ENCODE measurements at places on chromosomes 4 and X.

DNA sequence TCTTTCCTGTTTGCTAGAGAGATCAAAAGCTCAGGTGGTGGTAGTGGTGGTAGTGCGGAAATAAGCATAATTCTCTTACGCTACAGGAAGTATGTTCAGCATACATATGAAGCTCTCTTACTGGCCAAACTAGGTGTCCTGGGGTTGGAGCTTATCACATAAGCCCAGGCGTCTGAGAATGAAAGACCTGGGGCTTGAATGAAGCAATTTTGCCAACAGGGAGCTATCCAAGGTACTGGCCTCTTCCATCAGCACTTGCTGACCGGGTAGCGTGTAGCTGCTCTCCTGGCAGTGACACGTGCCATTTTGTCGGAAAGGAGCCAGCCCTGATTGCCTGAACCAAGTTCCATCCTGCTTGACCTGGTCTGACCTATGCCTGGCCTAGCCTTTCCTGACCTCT is 65.9 kb upstream of the HPF1 start:
- no peak for DNase-seq

- no peak for DNase-seq
Measured at GRCh38 chr4:112853662-112854256, 195.7 kb upstream of the ANK2 start.

DNA sequence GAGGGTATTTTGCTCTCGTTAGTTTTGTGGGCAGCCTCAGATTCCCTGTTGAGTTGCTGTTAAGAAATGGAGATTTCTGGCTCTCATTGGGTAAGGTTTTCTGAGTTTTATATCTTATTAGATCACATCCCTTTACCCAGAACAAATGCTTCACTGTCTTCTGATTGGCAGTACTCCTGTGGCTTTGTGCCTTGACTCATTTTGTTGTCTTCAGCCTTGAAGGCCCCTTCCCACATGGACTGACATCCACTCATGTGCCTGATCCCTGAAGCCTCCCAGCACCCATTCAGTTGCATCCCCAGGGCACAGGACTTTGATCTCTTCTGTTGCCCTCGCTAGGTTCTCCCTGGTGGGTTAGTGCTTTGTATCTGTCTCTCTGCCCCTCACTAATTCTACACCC is 10.4 kb downstream of the MED28 start:
- DNase-seq: no peak

- no peak for DNase-seq
Measured at GRCh38 chr4:55028196-55028595, 97.2 kb downstream of the KDR start.

- DNase-seq: no peak
Measured at GRCh38 chrX:99271641-99272040, 1138.4 kb downstream of the PCDH19 start.

DNA sequence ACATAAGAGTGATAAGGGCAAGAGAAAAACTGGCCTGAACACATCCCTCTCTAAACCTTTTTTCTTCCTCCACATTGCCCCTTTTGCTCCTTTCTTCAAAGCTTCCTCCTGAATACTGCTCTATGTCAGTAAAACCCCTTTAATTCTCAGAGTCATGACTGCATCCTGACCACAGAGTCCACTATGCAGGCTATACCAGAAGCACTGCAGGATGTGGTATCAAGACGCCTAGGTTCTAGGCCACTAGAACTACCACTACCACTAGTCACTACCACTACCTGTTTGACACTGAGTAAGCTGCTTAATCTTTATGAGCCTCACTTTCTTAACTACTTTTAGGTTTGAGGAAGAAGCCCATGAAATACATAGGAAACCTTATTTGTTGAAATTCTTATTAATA is 38.7 kb downstream of the ARHGEF9 start:
- no peak for DNase-seq

DNA sequence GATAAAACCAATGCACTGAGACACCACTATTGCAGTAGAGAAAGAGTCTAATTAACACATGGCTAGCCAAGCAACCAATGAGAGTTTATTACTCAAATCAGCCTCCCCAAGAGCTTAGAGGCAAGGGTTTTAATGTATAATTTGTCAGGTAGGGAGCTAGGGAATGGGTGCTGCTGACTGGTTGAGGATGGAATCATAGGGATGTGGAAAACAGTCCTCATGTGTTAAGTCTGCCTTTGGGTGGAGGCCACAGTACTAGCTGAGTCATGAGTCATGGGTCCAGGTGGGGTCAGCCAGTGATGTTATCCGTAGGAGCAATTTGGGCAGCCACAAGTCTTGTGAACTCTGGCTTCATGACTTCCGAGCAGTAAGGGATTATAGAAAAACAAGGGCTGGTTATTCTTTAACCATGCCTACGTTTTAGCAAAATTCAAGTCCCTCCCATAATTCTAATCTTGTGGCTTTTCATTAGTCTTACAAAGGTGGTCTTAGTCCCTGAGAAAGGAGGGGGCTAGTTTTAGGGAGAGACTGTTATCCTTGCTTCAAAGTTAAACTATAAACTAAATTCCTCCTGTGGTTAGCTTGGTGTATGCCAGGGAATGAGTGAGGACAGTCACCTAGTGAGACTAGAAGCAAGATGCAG is 25.1 kb upstream of the PLAC8 start:
- no peak for DNase-seq

DNA sequence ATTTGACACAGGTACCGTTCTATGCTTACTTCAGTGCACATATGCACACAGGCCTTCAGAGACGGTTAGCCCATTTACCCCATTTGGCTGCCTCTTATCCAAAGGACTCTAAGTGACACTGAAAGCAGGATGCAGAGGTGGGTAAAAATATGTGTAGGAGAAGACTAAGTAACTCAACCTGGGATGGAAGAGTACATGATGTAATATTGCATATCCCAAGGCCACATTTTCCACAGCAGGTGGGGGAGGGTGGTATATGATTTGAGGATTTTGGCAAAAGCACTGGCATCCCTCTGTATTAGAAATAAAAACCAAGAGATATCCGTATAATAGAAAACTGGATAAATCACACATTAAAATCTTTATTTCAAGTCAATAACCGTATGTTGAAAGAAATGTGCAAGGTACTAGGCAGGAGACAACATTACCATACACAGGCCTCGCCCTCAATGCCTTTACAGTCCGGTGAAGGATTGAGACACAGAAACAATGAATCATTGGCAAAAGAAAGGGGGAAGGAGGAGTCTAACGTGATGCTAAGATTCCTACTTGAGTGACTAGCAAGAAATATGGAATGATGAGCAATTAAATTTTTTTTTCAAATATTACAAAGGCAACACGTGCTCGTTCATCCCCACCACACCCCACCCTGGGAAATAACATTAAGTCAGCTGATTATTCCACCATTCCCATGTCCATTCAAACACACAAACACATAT is 161.0 kb upstream of the RASGEF1B start:
- no peak for DNase-seq

- no peak for DNase-seq
Measured at GRCh38 chr4:87232216-87232615, 11.8 kb upstream of the KLHL8 start.

DNA sequence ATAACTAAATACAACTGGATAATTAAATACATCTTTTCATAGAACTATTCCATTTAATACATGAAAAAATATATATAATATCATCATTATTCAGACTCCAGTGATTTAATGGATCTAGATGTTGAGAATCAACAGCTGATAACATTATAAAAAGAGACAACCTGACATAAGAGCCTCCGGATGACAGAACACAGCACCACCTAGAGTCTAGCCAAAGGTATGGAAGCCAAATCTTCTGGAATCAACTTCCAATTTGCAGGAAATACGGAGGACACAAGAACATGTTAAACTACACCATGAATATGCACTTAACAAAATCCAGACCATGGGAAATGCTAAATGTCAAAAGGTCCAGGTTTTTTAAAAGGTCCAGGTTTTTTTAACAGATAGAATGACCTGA is 55.0 kb downstream of the LRBA start:
- DNase-seq: no peak

- DNase-seq: no peak
Measured at GRCh38 chrX:44619039-44619438, 76.4 kb upstream of the FUNDC1 start.

DNA sequence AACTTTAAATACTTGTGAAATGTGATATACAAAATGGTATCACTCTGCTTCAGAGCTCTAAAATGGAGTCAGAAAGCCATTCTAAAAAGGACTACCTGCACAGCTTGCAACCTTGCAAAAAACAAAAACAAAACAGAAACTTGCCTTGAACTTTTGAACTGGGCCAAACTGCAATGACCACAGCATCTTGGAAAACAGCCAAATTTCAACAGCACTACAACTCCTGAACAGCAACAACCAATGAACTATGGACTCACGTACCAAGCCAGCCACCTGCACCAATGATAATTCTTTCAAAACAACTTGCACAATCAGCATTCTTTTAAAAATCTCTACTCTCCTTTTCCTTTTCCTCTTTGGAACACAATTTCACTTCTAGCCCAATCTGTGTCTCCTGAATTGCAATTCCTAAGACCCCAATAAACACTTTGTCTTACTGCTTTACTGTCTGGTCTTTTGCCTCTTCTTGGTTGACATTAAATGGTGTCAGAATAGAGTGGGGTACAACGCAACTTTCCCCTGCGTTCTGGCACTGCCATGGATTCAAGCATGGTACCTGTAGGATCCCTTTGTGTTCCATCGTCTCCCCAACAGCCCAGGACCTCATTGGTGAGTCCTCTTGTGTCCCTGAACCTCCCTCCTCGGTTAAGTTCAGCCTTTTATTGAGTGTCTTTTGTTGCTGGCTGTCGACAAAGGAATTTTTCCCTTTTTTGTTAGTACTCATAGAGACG is 35.7 kb upstream of the FMR1 start:
- no peak for DNase-seq
